Pancreas (tissue), 10 donors: ENCODE measurements at places on chromosomes 5 and 9. TPM values are rescaled to one million over a fixed set of nuclear protein-coding genes. Genes with fewer than 3 reads are reported as not detected.
A peak's percentile ranks its signal among the peaks of the same experiment; 100 is the strongest.

Gene PHYHD1
- total RNA-seq, result 38.3 TPM

Gene MATR3
- total RNA-seq, result 78.9 TPM

Gene PDE6A
- not detected for total RNA-seq

Gene AGXT2
- total RNA-seq, result not detected

Gene AQP7
- total RNA-seq, result 1.0 TPM

Gene SYK
- total RNA-seq, result 11.9 TPM

Gene ANKRD34B
- not detected for total RNA-seq

- no peak for DNase-seq
Observed at GRCh38 chr5:95562282-95562681, 7.4 kb downstream of the ARSK start.

DNA sequence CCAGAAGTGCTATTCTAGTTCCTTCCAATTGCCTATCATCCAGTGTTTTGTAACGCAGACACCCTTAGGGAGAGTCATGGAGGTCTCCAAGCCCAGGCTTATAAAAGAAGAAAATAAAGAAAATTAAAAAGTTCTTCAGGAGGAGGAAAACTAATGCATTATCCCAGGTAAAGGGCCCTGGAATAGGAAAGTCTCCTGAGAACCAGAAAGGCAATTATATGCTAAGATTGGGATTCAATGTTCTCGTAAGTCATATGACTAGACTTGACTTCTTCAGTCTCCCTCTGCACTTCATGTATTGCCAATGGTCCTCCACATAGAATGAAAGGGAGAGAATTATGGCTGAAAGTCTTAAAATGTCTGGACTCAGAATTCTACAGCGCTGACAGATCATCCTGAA lies 154.4 kb upstream of the STK32A start:
- DNase-seq, result no peak

GRCh38 chr9:101246691-101247090 lies 138.1 kb downstream of the BAAT start:
- no peak for DNase-seq

DNA sequence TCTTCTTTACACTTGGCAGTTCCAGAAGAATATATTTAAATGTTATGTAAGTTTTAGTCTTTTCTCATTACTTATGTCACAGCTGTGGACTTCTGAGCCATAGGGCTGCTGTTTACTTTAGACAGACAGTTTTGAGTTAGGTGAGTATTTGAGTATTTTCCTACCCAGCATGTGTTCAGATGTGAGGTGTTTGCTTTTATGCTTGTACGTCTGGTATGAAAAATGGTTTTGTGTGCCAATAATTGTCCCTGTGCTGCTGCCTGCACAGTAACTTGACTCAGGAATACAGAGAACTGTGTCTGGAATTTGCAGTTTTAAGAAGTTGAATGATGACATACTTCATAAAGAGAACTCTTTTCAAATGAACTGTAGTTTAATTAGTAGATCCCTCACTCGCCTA lies 20.8 kb downstream of the MEGF10 start:
- DNase-seq, result no peak

DNA sequence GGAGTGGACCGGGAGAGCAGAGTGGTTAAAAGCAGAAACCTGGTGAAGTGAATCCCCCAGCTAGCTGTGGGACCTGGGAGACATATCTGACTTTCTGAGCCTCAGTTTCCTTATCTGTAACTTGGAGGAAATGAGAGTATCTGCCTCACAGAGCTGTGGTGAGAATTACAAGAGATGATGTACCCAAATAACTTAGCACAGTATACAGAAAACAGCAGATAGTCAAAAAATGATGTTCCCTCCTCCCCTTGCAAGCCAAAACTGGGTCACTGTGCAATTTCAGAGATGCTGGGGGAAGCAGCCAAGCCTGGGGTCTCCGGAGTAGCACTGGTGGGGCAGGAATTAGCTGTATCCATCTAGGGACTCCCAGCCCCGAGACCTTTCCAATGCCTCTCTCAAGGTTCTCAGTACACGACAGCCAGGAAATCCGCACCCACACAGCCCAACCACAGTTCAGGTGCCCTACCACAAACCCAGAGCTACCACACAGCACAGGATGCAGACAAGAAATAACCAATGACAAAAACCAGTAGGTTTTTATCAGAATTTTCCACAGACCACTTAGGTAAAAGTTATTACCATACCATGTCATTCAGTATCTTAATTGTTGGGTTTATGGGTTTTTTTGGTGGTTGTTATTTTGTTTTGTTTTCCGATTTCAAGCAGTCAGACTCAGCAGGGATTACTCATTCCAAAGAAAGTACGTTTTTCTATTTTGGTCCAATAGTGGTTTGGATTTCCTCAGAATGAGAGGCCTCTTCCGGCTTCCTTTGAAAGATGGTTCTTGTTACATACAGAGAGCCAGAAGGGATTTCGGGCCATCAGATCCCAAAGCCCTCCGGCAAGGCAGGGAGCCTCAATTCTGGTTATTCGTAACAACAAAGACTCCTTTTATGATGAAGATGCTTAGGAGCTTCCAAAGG lies 4.9 kb upstream of the HRH2 start:
- DNase-seq, result no peak

- peak; percentile 97 for DNase-seq
Observed at GRCh38 chr9:70420441-70421271, 6.2 kb upstream of the KLF9 start.

DNA sequence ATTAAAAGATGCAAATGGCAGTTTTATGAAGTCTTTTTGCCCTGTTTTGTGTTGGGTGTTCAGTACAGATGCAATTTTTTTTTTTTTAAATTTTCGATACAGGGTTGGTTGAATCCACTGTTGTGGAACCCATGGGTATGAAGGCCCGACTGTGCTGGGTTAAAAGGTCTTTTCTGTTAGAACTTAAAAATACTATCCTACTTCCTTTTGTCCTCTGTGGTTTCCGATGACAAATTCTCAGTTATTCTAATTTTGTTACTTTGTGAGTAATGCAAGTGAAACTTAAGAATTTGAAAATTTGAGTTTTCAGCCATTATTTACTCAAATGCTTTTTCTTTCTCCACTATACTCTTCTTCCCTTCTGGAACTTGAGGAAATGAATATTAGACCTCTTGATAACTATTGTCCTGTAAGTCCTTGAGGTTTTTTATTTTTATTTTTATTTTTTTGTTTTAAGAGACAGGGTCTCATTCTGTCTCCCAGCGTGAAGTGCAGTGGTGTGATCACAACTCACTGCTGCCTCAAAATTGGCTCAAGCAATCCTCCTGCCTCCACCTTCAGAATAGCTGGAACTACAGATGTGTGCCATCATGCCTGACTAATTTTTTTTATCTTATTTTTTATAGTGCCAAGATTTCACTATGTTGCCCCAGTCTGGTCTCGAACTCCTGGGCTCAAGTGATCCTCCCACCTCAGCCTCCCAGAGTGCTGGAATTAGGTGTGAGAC lies 67.5 kb downstream of the ZCCHC7 start:
- no peak for DNase-seq

DNA sequence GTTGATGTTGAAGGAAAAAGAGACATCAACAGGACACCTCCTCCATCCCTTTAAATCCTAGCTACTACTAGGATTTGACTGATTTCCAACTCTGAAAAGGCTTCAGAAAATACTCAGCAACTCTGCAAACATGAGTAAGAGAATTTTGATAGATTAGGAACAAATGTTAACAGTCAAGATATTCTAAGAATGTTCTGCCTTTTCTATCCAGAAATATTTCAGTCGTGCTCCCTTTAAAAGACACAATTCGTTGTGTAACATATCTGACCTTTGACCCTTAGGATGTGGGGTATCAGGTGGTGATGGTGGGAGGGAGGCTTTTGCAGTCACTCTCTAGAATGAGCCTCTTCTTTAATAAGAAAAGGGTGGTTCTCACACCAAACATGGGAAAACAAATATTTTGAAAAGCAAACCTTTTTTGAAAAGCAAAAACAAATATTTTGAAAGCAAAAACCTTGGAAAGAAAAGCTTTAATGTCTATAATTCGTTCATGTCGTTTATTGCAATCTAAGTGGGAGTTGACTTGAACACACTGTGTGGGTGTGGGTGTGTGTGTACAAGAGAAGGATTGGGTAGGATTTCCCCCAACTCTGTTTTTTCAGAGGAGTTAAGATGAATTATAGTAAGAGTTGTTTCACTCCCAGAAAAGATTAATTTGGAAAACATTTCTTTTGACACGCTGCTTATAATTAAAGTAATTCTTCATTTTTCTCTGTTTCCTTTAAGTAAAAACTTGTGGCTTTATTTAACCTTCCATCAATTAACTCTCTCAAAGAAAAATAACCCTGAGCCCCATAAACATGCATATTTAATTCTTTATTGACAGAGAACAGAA lies 152.8 kb downstream of the TMEM167A start:
- no peak for DNase-seq

DNA sequence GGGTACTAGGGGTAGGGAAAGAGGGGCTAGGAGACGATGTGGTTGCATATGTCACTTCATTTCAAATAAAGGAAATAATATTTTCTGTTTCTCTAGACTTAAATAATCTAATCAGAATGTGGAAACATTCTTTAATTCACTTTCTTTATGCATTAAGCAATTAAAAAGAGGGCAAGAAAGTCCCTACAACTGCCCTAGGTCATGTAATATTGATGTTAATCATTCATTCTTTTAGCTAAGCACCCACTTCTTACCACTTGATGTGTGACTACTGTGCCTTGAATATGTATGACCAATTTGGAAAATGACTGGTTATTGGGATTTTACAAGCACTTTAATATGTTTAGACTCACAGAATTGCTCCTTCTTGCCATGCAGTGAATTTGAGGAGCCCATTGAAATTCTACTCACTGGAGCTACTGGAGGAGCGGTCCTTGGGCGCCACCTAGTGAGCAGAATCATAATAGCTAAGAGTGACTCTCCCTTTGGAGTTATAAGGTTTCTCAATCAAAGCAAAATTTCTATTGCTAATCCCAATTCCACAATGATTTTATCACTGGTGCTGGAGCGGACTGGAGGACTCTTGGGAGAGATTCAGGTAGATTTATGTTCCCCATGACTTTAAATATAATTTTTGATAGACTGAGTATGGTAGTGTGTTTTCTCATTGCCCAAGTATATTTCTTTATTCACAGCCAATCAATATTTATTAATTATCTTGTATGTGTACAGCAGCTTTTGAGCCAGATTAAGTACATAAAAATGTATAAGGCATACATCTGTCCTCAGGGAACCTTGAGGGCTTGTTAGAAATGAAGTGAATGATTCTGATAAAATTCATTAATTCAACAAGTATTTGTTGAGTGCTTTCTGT lies 225.1 kb downstream of the ADGRV1 start:
- DNase-seq, result peak; percentile 72

- DNase-seq, result no peak
Observed at GRCh38 chr9:109579191-109579948, 81.3 kb upstream of the PTPN3 start.

GRCh38 chr5:165360784-165361542 lies 1855.5 kb downstream of the MAT2B start:
- DNase-seq, result no peak

GRCh38 chr9:133581513-133582343 lies 27.5 kb downstream of the FAM163B start:
- DNase-seq, result no peak

DNA sequence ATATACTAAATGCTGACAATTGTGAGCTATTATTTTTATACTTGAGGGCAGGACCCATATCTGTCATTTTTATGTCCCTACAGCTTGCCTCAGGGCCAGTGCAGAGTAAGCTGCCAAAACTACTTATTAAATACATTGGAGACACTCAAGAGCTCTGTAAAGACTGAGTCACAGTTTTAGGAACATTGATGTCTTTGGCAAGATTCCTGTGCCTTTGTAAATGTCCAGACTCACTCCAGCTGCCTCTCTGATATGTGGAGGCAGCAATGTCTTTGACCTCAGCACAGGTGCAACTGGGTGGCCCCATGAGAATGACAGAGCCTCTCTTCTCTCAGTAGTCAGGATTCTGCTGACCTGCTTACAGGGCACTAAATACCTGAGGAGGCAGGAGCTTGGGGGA lies 363.2 kb downstream of the OSTF1 start:
- no peak for DNase-seq

DNA sequence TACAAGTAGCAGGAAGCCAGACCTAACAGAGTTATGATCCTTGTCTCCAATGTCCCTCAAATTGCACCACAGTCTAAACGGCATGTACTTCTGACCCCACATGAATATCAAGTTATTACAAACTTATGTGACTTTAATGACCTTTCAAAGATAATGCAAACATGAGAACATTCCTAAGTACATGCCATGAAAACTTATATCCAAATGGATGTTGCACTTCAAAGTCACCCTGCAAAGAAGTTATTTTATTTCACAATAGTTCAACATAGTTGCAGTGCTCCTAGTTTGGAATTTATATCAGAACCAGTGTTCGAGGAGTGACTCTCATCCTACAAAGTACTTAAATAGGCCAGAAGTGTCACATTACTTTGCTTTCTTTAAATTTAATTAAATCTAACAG lies 41.2 kb upstream of the ITGA1 start:
- DNase-seq, result no peak

DNA sequence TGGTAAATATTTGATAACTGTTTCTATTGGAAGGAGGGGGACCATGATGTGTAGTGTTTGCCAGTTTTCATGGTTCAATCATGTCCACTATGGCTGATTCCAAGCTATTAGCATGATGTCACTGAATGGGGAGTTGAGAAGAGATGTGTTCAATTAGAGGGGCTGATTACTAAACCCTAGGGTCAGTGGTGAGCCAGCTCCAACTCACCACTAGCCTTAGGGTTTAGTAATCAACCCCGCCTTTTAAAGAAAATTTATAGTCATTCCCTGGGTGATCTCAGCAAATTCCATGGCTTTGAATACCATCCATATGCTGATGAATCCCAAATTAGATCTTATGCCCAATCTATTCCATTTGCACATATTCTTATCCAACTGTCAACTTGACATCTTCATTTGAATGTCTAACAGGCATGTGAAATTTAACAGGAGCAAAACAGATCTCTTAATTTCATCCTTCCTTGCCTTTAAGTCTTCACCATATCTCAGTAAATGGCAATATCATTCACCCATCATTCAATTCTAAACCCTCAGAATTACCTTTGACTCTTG lies 98.8 kb downstream of the GCNT1 start:
- no peak for DNase-seq

GRCh38 chr5:54845567-54845941 lies 139.8 kb downstream of the ESM1 start:
- DNase-seq, result no peak

DNA sequence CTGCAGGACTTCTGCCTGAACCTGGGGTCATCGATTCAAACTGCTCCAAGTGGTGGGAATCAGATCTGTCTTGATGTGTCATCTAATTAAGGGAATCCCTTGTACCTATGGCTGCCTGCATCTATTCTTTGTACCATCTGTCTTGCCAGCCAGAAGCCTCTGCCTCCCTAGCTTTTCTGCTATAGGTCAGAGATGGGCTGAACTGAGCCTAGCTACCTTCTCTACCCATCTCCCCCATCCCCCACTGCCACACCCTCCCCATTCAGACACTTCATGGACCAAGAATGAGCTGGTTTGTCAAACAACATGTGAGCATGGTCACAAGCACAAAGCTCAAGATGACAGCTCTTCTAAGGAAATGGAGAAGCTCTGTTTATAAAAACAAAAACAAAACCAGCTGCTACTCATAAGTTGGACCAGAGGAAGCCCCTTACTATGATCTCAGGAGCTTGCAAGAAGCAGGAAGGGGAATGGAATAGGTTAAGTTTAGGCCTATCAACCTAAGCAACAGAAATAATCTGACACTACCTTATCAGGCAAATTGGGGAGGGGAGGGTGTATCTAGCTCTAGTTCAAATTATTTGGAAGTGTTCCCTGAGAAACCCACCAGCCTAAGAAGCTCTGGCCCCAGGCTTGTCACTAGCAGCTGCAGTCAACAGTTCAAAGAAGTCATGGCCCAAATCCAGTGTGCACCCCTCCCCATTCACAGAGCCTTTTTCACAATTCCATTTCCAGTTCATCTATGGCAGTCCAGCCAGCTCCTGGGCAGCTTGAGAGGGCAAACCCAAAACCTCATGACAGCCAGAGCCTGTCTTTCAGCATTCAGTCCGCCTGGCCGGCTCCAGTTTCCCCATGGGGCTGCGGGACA lies 29.9 kb downstream of the SKP1 start:
- DNase-seq, result peak; percentile 9
